Prostate gland (tissue), 2 donors: ENCODE measurements at places on chromosomes 4 and X. TPM values are rescaled to one million over a fixed set of nuclear protein-coding genes. Genes with fewer than 3 reads are reported as not detected.

GRCh38 chr4:108738003-108738706, 24.7 kb downstream of the ETNPPL start:
- no peaks in the 10 kb centered on the region for H3K27me3 ChIP-seq
- DNase-seq, result no peak
- no peak overlapping the region for H3K27ac ChIP-seq
- H3K4me3 ChIP-seq, result no peak overlapping the region
- H3K36me3 ChIP-seq, result no peaks in the 10 kb centered on the region

- no peak overlapping the region for H3K4me3 ChIP-seq
- no peaks in the 10 kb centered on the region for H3K36me3 ChIP-seq
- H3K27me3 ChIP-seq, result no peaks in the 10 kb centered on the region
- no peak for DNase-seq
Measured at GRCh38 chrX:97159916-97160800, 276.4 kb downstream of the RPA4 start.

DNA sequence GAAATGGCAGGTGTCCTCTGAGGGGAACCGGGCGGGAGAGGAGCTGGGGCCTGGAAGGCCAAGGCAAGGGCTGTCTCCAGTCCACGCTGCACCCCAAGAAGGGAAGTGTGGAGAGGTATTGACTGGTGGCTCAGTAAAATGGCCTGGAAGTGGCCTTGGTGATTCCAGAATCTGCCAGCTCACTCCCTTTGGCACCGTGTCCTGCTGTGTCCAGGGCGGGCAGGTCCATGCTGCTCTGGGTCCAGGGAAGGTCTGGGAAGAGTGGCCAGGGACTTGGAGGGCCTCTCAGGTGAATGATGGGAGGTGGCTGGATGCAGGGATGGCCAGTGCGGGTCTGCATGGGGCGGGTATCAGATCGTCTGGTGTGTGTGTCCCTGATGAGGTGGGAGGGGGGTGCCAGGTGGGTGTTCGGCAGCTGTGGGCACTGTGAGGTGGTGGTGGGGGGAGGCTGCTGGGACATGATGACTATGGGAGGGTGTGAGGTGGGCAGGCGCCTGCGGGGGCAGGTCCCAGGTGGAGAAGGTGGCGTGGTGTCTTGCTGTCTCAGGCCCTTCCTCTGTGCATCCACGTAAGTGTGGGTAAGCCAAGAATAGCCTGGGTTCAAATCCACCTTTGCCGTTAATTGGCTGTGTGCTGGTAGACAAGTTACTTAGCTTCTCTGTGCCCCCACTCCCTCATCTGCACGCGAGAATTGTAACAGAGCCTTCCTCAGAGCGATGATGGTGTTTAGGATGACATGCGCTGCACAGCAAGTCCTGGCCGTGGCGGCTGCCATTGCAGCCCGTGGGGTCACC, 17.7 kb downstream of the RGS12 start:
- H3K36me3 ChIP-seq, result no peaks in the 10 kb centered on the region
- H3K27me3 ChIP-seq, result no peaks in the 10 kb centered on the region
- no peak for DNase-seq
- H3K4me3 ChIP-seq, result no peak overlapping the region
- H3K4me1 ChIP-seq, result no peaks in the 10 kb centered on the region

Gene PALLD
- total RNA-seq, result 252 TPM

DNA sequence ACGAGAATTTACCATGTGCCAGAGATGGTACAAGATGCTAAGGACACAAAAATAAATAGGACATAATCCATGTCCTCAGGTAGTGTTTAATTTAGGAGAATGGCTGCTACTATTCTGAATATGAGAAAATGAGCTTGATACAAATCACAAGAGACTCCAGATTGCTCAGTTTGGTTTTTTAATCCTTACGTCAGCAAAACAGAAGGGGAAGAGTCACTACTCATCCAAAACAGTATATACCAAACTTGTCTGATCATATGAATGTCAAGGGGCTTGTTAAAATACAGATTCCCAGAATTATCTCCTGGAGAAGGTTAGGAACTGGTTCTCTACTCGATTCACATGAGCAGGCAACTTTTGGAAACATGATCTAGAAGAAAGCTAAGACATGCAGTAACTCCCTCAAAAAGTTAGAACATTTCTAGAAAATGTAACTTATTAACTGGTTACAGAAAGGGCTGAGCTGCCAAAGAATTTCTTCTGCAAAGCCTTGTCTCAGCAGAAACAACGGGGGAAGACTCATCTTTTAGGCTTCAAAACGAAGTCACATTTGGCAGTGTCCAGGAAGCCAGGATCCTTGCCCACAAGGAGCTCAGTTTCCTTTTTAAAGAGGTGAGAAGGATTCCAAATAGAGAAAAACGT, 3.4 kb downstream of the AIFM1 start:
- H3K27ac ChIP-seq, result no peak overlapping the region
- no peaks in the 10 kb centered on the region for H3K4me1 ChIP-seq
- no peak overlapping the region for H3K4me3 ChIP-seq
